ENCODE measurements at places on chromosomes 3 and 15. TPM values are rescaled to one million over a fixed set of nuclear protein-coding genes. Genes with fewer than 3 reads are reported as not detected.

Gene SCAP
- total RNA-seq, result 86.5 TPM

Gene OR4F6
- not detected for total RNA-seq

Gene EPHA6
- 3.0 TPM for total RNA-seq

Gene STXBP5L
- total RNA-seq, result 0.74 TPM

DNA sequence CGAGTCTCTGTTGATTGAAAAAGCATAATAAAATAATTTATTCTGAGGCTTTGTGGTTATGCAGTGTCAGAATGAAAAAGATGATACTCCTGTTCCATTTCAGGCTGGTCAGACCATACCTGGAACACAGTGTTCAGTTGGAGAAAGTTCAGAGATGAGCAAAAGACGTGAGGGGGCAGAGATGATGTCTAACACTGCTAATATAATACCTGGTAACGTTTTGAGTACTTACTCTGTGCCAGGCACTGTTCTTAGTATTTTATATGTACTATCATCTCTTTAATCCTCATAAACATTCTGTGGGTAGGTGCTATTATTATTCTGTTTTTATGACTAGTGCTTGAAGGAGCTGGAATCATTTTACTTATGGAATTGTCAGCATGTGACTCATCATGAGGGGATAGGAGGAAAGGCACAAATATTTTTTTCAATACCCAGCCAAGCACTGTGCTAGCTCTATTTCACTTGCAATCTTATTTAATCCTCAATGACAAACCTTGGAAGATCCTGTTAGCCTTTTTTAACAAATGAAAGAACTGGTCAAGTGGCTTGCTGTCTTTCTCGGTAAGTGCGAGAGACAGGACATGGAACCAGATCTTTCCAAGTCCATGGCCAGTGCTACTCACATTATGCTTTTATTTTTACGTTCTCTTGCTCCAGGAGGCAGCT lies 31.8 kb downstream of the IQGAP1 start:
- no peak for DNase-seq

Gene GOLGA8G
- total RNA-seq, result not detected

Gene GNAT1
- total RNA-seq, result not detected

Gene CSNK1G1
- 17.0 TPM for total RNA-seq

DNA sequence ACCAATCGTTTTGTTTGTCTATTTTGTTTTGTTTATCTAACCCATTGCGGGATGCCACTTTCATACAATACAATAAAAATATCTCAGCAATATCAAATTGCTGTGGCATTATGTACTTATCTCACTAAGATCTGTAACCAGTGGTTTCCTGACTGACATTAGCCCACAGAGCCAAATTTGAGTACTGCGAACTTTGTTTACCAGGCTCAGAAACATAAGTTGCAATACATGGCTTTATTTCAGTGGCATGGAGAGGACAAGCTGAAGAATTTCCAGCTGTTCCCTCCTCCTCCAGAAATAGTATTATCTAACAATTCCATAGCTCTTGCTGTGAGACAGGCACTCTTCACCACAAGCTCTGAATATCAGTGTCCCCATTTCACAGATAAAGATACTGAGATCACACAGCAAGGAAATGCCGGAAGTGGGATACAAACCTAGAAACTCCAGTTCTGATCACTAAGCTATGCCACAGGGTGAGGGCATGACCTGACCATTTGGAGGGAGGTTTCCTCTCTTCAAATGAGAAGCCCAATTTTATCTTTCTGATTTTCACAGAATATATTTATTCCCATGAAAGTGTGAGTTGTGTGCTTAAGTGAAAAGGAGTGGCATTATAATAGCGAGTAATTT lies 469.9 kb upstream of the CBLB start:
- DNase-seq, result no peak

GRCh38 chr15:81288040-81288439 lies 35.9 kb downstream of the STARD5 start:
- no peak for DNase-seq

GRCh38 chr15:74712311-74712710 lies 13.0 kb downstream of the CYP1A1 start:
- no peak for DNase-seq

DNA sequence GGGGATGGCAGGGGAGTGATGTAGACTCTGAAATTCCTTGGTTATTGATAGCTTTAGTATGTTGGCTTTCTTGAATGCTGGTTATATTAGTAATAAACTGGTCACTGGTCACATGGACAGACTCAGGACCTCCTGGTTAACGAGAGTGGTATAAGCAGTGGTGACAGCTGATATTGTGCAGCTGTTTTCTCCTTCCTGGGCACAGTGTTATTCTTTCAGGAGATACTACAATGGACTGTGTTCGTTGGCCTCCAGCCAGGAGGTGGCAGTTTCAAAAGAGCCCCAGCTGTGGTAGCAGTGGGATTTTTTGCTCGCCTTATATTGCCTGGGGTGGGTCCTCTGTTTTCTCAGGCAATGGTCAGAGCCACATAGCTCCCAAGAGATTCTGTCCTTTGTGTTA lies 181.6 kb upstream of the RBMS3 start:
- DNase-seq, result no peak
